ENCODE measurements at places on chromosomes 6 and 20. TPM values are rescaled to one million over a fixed set of nuclear protein-coding genes. Genes with fewer than 3 reads are reported as not detected.

The METTL24 gene
- not detected for total RNA-seq

The VWA7 gene
- 0.65 TPM for total RNA-seq

The LY86 gene
- total RNA-seq, result not detected

The PPP1R16B gene
- 210 TPM for total RNA-seq

The KCNB1 gene
- total RNA-seq, result not detected

The HLA-A gene
- 332 TPM for total RNA-seq

The PKIB gene
- 0.33 TPM for total RNA-seq

The LKAAEAR1 gene
- total RNA-seq, result 0.33 TPM

The TBC1D32 gene
- 4.5 TPM for total RNA-seq

The NEURL2 gene
- 5.6 TPM for total RNA-seq

The PARD6B gene
- 0.57 TPM for total RNA-seq

The PRSS16 gene
- not detected for total RNA-seq

The CLPSL2 gene
- total RNA-seq, result not detected

The ZC2HC1B gene
- total RNA-seq, result not detected

The ACSS1 gene
- 6.5 TPM for total RNA-seq

The PMEPA1 gene
- 25.2 TPM for total RNA-seq

The C20orf204 gene
- 3.9 TPM for total RNA-seq

The TPD52L1 gene
- total RNA-seq, result 7.2 TPM

The TNFRSF6B gene
- total RNA-seq, result 41.5 TPM

The ROS1 gene
- total RNA-seq, result not detected

The OR2H2 gene
- total RNA-seq, result not detected

The RPS6KA2 gene
- total RNA-seq, result 156 TPM

The RBBP8NL gene
- total RNA-seq, result not detected

The LPA gene
- total RNA-seq, result not detected

The RIN2 gene
- 111 TPM for total RNA-seq

The NMBR gene
- total RNA-seq, result under 0.01 TPM

The MYCT1 gene
- 181 TPM for total RNA-seq

The UNC5CL gene
- not detected for total RNA-seq

The PHF10 gene
- total RNA-seq, result 28.4 TPM

The ABT1 gene
- total RNA-seq, result 18.0 TPM

The EPB41L1 gene
- total RNA-seq, result 24.5 TPM

The TSBP1 gene
- total RNA-seq, result not detected

The LMBRD1 gene
- 17.3 TPM for total RNA-seq
